Activated gamma-delta T cell (primary cell): ENCODE measurements at places on chromosomes 7 and 10.

DNA sequence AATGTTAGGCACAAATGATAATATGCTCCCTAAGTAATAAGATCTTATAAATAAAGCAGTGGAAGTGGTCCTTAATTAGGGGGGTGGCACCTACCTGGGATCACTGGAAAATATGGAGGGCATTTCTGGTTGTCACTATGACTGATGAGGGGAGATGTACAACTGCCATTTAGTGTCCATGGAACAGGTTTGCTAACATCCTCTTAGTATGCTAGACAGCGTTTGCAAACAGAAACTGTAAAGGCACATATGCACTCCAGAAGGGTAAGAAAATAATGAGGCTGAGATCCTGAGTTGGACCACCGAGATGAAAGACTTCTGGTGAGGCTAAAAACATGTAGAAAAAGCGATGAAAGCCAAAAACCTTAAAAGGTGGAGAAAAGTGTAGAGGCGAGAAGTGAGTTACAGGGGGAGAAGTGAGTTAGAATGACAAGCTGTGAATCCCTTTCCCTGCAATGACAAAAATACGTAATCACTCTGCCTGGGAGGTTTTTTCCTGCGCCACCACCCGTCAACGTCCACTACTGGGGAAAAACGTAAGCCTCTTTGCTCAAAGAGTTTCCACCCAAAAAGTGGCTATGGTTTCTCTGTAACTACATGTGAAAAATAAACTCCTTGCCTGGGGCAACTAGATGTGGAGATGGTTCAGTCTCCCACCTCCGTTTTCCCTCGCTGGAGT lies 767 bp downstream of the KRIT1 start:
- DNase-seq, result no peak

DNA sequence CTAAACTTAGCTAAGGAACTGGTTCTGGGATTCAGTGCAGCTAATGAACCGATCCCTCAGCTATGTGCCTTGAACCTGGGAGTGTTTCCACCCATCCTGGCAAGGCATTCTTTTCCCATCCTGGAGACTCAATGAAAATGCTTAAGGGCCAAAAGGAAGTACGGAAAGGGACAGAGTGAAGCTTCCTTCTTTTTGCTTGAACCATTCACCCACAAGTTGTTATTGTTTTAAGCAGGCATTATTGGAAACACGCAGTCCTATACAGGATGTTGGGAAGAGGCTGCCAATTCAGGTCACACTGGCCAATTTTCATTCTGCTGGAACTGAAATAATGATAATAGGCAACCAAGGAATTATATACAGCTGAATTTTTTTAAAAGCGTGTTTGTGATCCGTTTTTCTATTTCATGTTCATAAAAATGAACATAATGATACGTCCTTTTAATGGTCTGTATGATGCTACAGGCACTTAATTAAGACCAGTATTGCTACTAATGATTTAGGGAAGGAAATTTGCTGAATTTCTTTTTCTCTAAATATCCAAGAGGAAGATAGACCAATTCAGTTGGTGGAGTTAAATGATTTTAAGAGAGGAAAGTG lies 57.8 kb upstream of the FZD1 start:
- no peak for DNase-seq

DNA sequence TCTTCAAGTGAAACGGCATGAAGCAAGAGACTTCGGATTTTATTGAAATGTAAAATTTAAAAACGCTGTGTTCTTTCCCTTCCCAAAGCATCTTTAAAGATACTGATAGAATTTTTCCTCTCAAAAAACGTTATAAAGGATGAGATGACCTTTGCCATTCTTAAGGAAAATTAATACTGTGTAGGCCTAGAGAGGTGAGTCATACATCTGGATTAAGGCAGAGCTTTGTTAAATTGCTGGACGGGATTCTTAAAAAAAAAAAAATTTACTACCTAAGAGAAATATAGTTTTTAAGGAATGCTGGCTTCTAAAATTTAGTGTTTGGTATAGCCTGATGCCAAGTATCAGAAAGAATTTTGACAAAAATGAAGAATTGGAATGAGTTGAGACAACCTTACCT lies 6.3 kb upstream of the HBP1 start:
- no peak for DNase-seq

DNA sequence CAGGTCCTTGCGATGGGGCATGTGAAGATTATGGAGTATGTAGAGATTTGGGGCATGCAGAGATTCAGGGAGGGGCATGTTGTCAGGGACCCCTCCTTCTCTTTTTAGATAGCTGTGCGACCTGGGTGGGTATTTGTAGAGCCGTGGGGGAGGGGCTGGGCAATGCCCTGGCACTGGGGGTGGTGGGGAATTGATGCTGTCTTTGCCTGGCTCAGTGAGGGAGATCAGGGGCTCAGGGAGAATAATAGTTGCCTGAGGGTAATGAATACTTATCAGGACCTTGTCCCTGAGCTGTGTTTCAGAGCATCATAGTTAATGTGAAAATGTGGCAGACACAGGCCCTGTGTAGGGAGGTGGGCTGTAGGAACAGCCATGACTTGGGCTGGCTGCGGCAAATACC lies 3.5 kb downstream of the RAMP3 start:
- no peak for DNase-seq

DNA sequence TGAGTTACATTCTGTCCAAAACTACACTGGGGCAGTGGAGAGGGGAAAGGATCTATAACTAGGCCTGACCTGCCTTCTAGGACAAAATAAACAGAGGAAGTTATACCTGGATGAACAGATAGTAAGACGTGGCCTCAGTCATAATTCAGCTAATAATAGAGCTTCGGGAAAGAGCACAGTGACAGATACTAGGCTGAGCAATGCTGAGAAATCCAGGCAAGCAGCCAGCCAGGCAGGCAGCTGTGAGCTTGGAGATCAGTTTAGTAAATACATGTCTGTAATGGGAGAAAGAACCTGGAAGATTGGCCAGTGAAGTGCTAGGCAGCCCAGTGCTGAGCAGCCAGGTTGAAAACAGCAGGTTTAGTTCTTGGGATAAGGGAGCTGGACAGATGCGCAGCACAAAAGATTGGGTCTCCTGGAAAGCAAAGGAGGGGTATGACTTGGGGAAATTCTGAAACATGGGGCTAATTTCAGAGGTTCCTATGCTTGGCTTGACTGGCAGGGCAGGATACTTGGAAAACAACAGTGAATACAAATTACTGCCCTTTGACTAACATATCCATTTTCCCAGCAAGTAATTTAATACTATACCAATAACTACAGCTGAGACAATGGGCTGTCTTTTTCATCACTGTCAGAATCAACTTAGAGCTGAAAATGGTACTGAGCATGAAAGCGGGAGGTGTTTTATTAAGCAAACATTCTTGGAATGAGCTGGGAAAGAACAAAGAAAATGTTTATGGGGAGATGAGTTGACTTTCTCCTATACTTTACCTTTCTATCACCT lies 140.8 kb downstream of the DGKB start:
- DNase-seq, result no peak

GRCh38 chr10:61338146-61338545 lies 115.0 kb downstream of the TMEM26 start:
- DNase-seq, result no peak

DNA sequence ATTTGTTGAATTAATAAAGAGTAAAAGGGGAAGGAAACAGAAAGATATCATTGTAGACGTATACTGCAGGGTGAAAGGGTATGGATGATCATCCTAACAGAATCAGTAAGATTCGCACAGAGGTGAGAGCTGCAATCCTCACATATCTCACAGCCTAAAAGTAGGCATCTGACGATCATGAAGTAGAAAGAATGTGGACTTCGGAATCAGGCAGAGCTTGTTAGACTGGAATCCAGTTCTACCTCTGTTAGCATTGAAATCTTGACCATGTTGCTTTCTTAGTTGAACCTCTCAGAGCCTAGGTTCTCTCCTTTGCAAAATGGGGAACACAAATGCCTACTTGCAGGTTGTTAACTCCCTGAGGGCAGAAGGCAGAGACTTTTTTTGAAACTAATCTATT lies 320.0 kb upstream of the C7orf33 start:
- DNase-seq, result no peak

DNA sequence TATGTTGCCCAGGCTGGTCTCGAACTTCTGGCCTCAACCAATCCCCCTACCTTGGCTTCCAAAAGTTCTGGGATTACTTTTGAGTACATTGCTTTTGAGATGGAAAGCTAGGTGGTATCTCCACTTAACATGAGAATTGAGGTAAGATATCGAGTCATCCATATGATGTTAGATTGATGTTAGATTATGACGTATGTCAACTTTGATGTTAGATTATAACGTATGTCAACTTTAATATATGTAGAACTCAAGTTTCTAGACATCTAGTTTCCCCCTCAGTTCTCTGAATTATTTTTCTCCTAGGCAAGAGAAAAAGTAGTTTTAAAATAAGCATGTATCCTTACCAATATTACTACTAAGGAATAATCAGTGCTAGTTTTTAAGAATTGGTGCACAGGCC lies 20.0 kb downstream of the SHOC2 start:
- DNase-seq, result no peak

DNA sequence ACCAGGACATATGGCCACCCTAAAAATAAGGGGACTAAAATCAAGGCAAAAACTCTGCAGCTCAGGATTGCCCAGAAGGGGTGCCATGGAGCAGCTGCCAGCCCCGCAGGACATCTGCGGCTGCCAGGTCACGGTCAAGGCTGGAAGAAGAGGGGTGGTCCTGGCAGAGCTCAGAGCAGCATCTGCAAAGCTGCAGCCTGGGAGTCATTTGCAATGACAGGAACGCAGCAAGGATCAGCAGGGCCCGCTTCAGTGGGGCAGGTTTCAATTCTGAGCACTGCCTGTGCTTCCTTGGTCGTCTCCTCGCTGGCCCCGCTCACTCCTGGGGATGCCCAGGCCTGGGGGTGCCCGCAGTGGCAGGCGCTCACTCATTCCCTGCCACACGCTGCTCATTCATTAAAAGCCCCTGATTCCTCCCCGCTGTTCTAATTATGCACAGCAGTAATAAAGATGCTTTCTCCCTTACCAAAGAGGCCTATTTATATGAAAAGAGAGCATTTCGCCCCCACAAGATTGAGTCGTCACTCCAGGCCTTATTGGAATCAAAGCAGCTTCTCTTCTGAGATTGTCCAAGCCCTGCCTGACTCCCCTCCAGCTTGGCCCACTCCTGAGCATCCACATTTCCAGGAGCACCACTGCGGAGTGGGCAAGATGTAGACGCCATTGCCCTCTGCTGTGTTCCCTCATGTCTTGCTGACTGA lies 4.6 kb downstream of the HSPA12A start:
- no peak for DNase-seq

DNA sequence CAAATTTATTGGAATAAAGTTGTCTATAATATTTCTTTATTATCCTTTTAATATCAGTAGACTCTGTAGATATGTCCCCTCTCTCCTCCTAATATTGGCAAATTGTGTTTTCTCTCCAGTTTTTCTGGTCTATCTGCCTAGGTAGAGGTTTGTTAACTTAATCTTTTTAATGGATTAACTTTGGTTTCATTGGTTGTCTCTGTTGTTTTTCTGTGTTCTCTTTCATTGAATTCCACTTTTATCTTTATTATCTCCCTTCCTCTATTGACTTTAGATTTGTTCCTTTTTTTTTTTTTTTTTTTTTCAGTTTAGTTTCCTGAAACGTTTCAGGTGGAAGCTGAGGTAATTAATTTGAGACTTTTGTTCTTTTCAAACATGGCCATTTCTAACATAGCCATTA lies 10.6 kb downstream of the PLEKHS1 start:
- DNase-seq, result no peak

- no peak for DNase-seq
Observed at GRCh38 chr10:31083765-31084184, 52.1 kb upstream of the ZNF438 start.

- no peak for DNase-seq
Observed at GRCh38 chr7:4849390-4849789, 12.4 kb downstream of the PAPOLB start.

DNA sequence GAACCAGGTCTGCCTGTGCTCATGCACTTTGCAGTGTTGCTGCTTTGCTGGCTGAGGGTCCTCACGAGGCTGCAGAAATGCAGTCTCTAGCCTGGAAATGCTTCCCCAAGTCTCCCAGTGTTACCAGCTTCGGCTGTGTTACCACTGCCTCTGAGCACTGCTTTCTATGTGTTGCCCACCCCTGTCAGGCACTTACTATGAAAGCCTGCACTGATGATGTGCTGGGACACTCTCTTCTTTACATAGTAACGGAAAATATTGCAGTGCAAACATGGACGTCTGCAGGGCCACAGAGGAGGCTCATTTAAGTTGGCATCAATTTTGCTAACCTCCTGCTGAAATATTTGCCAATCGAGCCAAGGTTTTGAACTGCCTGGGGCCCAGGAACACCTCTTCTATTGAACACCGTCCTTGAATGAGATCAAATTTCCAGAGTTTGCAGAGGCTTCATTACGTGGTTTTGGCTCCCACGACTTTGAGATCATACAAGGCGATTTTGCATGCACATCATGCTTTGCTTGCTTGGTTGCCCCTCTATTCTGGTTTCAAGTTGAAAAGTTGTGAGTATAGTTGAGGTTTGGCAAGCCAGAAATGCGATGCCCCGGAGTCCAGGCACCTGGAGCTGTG lies 404.7 kb upstream of the PODXL start:
- DNase-seq, result no peak

- DNase-seq, result no peak
Observed at GRCh38 chr7:96067321-96067720, 254.6 kb downstream of the SLC25A13 start.

GRCh38 chr7:4273566-4274230 lies 408.4 kb upstream of the FOXK1 start:
- DNase-seq, result no peak

GRCh38 chr10:36114141-36114540 lies 472.0 kb upstream of the FZD8 start:
- DNase-seq, result no peak

DNA sequence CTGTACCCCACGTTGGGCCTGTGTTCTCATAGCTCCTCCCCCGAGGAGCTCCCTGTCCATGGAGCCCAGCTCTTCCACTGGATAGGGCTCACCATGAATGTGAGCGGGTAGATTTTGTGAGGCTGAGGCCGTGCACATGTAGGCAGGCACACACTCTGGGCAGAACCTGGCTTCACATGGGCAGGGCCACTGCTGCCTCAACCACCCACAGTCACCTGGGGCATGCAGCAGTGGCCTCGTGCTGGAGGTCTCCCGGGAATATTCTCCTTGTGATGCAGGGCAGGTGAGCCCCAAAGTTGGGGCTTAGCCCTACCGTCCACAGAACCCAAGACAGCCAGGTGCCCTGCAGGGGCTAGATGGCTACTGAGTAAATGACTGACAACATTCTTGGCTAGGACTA lies 116.6 kb downstream of the TMEM130 start:
- no peak for DNase-seq

DNA sequence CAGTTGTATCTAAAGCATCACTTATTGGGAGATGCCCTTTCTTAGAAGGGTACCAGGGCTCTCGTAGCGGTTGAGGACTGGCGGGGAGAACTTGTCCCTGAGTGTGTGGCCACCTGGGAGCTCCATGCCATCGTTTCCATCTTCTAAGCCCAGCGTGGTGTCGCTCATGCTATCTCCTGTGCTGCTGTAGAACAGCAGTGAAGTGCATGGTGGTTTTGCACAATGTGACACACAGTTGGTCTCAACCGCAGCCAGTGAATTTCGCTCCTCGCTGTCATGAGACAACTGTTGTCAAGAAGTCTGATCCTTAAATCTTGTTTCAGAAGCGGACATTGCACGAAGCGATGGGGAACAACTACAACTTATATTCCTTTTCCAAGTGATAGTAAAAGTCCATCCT lies 283.4 kb downstream of the GRID1 start:
- DNase-seq, result no peak
